Activated naive CD4-positive, alpha-beta T cell treated with Interleukin-2 at 50 U/mL for 16 hours (primary cell): ENCODE measurements at places on chromosomes 13 and 19.

GRCh38 chr19:2981898-2982297, 4.5 kb downstream of the TLE6 start:
- no peak for DNase-seq

DNA sequence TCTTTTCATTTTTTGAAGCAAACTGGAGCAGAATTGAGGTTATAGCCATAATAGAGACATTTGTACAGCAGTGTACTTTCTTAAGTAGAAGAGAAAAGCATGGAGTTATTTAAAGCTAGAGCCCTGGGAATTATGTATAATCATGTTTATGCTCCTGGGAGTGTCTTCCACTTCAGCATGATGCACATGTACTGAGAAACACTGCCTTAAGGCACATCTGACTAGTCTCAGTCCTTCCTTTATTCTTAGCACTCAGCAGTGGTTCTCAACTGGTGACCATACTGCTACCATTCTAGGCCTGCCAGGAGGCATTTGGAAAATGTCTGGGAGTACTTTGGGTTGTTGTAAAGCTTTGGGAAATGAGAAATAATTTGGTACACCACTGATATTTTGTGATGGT, 45.8 kb downstream of the VWA8 start:
- no peak for DNase-seq

GRCh38 chr13:93029536-93029935, 197.1 kb upstream of the GPC6 start:
- no peak for DNase-seq

GRCh38 chr13:59721926-59722910, 441.5 kb downstream of the DIAPH3 start:
- no peak for DNase-seq

DNA sequence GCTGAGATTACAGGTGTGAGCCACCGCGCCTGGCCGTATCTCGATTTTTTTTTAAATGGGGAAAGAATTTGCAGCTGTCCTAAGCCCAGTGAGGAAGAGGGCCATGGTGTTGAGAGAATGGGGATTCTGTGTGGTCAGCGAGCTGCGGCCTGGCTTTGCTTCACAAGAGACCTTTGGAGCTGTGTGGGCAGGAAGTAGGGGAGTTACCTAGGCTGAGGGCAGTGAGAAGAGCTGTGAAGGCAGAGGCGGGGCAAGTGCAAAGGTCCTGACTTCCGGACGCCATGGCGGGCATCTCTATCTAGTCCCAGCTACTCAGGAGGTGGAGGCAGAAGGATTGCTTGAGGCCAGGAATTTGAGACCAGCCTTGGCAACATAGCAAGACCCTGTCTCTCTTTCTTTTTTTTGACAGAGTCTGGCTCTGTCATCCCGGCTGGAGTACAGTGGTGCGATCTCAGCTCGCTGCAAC, 4.9 kb downstream of the AP2A1 start:
- no peak for DNase-seq

DNA sequence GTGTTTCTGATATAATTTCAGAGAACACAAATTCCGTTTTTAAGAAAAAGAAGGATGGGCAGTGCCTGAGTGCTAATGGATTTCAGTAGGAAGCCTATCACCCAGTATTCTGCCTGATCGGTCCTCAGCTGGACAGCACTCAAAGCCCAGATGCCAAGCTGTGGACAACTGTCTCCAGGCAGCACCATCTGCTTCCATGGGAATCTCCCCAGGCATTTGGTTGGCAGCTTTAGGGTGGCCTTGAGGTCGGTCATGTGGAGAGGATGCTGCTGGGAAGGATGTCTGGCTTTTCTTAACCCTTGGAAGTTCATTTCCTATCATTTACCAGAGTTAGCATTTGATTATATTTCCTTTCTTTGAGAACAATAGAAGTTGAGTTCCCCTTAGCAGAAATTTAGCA, 311.7 kb downstream of the TBC1D4 start:
- no peak for DNase-seq
